ENCODE measurements at places on chromosomes 1 and 21. TPM values are rescaled to one million over a fixed set of nuclear protein-coding genes. Genes with fewer than 3 reads are reported as not detected.

- no peak for DNase-seq
Observed at GRCh38 chr1:59750328-59751003, 64.3 kb upstream of the HOOK1 start.

DNA sequence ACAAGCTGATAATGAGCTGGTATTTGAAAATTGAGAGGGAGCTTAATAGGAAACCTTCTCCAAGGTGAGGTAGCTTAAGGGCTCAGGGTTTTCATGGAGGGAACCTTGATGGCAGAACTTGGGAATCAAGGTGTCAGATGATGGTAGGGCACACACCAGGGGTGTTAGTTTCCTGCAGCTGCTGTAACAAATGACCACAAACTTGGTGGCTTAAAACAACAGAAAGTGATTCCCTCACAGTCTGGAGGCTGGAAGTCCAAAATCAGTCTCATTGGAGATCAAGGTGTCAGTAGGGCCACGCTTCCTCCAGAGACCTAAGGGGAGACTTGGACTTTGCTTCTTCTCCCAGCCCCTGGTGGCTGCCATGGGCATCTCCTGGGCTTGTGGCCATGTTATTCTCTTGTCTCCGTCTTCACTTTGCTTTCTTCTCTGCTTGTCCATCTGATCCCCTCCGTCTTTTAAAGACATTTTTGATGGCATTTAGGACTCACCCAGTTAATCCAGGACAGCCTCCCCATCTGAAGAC lies 45.5 kb downstream of the HUNK start:
- no peak for DNase-seq

- DNase-seq, result no peak
Observed at GRCh38 chr1:43305461-43305860, 4.7 kb downstream of the TIE1 start.

- DNase-seq, result no peak
Observed at GRCh38 chr1:113999799-114000198, 20.5 kb downstream of the OLFML3 start.

LCE1E gene
- not detected for total RNA-seq

BMP8B gene
- 0.62 TPM for total RNA-seq

Measured in heart right ventricle (tissue), 16 donors.